ENCODE measurements at places on chromosomes 3 and 15. TPM values are rescaled to one million over a fixed set of nuclear protein-coding genes. Genes with fewer than 3 reads are reported as not detected.

Gene CDCP1
- 3.7 TPM for total RNA-seq

Gene ITIH1
- not detected for total RNA-seq

DNA sequence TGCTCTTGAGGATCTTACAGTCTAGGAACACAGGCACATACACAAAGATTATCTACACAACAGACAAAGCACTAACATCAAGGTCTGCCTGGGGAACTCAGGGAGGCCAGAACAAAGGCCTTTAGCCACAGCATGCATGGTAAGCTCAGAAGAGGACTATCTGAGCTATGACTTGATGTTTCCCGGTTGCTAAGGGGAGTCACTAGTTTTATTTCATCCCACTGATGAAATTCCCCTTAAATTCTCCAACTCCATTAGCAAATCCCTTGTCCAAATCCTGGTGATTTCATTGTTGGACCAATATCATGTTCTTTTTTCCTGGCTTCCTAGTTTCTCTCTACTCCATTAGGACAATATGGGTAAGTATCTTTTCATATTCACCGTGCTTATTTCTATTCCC lies 23.3 kb downstream of the FBN1 start:
- DNase-seq, result no peak

DNA sequence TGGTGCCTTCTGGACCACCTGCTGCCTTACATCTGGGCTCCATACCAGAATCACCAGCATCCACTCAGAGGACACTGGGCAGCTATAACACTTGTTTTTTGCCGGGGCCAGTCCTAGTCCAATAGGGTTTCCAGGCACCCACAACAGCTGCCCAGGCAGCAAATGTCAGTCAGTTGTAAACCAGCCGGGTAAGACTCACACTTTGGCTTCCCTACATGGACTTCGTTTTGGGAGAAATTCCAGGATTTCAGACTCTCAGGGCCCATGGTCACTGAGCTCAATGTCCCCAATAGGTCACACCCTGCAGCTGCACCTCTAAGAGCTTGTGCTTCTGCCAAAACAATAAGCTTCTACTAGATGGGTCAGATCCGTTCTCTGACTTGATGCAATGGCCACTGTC lies 83.8 kb downstream of the FAM174B start:
- DNase-seq, result no peak
